ENCODE measurements at places on chromosomes 16 and 17. TPM values are rescaled to one million over a fixed set of nuclear protein-coding genes. Genes with fewer than 3 reads are reported as not detected.

GRCh38 chr17:48612854-48613691 is 2.0 kb downstream of the HOXB8 start:
- peak; percentile 44 for DNase-seq

SCARF1 gene
- 0.16 TPM for total RNA-seq

GRCh38 chr17:21301593-21302550 is 17.4 kb downstream of the MAP2K3 start:
- DNase-seq = no peak

DNA sequence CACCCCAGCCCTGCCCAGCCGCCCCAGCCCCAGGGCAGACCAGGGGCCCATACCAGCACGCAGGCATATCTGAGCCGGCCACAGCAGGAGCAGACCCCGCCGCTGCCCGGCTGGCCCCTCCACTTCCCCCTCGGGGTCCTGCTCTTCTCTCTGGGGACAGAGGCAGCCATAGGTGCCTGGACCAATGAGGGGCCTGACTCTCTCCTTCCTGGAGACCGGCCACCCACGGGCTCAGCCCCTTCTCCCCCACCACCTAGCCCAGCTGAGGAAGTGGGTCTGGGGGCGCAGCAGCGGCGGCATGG is 3.8 kb downstream of the TMC6 start:
- no peak for DNase-seq

GRCh38 chr17:10821054-10821453 is 16.8 kb downstream of the PIRT start:
- DNase-seq = no peak

DNA sequence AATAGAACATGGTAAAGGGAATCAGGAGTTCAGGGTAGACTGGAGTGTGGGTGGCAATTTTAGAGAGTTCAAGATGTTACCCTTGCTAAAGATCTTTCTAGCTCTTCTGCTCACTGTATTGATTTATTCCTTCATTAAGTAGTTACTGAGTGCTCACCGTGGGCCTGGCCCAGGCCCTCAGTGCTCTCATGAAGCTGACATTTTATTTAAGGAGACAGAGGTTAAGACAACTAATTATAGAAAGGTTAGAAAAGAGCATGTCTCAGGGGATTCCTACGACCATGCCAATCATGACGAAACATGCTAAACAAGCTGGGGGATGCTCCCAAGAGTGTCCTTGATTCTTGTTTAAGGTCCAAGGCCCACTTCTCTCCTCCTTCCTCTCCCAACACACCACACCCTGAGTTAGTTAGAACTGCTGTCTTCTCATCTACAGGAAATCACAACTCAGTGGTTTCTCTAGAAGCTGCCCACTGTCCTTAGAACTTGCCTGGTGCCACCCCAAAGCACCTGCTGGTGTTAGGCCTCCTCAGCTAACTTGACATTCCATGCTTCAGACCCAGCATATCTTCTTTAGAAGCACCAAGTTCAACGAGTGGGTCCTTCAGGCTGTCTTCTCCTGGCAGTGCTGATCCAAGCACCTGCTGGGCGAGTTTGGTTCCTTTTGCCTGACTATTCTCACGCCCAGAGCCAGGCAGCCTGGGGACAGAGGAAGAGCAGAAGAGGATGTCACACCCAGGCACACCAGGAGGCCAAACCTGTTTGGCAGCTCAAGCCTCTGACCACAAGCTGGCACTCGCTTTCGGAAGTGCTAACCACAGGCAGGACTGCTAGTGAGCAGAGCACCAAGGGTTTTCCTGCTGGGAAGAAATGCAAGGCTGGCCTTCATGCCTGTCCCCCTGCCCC is 79.0 kb downstream of the GAS7 start:
- no peak for DNase-seq

DNA sequence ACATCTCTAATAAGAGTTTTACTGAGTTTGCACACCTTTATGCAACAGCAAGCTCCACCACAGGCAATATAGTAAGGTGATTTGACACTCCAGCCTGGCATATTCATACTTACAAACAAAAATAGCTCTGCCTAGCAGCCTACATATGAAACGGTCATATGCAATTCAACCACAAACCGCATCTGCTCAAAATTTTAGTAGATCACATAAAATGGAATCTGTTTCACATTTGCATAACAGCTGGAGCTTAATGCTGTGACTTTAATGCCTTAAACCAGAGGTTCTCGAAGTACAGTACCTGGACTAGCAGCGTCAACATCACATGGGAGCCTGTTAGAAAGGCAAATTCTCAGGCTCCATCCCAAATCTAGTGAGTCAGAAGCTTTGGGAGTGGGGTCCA is 578.4 kb downstream of the CDH11 start:
- DNase-seq = no peak

FSCN2 gene
- total RNA-seq = 0.61 TPM

- no peak for DNase-seq
These were observed 172.4 kb downstream of the ABCA8 start for GRCh38 chr17:68782789-68783188.

DNA sequence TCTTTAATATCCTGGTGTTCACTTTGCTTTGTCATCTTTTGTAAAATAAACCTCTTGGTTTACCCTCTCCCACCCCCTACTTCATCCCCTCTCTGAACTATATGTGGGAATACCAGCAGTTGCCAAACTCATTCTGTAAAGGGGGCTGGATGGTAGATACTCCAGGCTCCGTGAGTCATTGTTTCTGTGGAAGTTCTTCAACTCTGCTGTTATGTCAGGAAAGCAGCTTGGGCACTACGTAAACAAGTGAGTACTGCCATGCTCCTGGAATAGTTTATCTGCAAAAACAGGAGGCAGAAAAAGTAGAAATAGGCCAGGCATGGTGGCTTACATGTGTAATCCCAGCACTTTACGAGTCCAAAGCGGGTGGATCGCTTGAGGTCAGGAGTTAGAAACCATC is 17.6 kb downstream of the MVP start:
- no peak for DNase-seq

DNA sequence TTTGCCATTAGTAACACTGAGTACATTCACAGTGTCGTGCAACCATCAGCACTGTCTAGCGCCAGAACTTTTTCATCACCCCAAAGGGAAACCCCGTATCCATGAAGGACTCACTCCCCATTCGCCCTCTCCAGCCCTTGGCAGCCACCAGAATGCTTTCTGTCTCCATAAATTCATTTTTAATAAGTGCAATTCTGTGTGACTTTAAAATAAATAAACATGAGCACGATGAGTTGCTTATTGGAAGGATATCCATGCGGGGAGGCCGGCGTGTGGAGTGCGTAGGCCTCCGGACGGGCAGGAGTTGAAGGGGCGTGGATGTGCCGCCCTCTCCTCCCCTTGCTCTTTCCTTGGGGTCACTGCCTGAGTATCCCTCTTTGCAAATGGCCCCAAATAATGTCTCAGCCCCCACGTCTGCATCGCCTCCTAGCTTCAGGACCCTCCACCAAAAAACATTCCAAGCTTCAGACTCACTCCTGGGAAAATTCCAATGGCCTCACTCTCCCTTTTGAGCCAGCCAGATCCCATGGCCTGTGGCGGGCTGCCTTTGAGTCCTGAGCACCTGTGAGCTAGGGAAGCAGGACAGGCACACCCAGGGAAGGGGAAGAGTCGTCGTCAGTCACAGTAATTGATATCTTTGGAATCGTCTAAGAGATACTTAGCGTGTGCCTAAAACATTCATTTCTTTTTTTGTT is 306.3 kb downstream of the SEC14L1 start:
- no peak for DNase-seq

- DNase-seq = no peak
These were observed 49.2 kb downstream of the METTL16 start for GRCh38 chr17:2462481-2462880.

PGAP3 gene
- total RNA-seq = 10.1 TPM

AANAT gene
- not detected for total RNA-seq

DNA sequence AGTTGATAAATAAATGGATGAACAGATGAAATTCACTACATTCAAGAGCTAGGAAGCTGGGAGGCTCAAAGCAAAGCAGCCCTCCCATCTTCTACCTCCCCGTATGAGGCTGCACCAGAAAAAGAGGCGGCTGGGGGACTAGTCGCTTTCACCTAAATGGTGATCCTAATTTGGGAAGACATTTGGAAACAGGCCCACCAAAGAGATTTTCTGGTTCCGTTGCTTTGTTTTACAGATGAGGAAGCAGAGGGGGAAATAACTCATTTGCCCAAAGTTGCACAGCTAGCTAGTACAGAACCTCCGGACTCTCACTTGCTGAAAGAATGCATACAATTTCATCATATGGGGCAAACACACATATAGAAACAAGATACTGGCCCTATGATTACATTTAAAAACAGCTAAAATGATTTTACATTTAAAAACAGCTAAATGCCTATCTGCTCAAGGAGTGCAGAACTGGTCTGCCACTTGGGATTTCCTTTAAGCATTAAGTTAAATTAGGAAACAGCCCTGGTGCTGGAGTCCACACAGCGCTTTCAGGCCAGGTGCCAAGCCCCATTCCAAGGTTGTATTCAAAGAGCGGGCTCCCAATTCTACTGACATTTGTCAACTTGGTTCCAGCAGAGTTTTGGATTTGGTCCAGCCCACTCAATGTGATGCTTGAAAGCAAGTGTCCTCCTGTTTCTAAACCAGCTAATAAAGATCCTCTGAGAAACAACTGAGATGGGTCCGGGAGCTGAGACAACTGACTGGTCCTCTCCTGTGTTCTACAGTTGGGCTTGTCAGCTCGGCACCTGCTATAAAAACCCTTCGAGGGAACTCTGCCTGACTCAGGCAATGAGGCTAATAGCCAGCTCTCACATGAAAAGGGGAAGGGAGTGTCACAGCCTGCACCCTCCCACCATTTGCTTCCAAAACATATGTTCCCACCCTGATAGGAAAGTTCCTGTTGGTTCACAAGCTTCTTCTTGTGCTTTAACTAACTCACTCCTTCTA is 11.7 kb downstream of the ERN1 start:
- no peak for DNase-seq

Measured in SJSA1 (cell line).